ENCODE measurements at places on chromosomes 6 and 20.

DNA sequence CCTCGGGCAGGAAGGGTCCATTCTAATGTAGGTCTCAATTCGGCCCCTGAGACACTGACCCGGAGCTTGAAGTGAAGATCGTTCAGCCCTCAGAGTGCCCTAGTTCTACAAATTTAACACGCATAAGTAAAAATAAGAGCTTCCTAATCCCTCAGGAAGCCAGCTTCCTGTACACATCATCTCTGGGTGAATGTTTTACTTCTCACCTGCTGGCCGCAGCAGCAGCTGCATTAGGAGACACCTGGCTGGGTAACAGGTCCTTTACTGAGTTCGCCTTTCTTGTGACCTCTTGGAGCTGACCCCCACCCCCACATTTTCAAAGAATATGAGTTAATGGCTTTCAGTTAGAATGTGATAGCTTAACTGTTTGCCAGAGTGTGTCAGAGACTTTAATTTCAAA is 165.0 kb downstream of the SMOC2 start:
- no peak for DNase-seq

DNA sequence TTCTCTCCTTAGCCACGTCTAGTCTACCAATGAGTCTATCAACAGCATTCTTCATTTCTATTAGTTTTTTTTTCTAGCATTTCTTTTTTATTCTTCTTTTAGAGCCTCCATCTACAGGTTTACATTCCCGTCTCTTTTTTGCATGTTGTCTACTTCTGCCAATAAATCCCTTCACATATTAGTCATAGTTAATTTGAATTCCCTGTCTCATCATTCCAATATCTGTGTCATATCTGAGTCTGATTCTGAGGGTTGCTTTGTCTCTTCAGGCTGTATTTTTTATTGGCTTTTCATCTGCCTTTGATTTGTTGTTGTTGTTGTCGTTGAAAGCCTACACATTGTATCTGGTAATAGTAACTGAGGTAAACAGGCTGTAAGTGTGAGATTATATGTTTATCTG is 104.6 kb downstream of the HMGCLL1 start:
- no peak for DNase-seq

DNA sequence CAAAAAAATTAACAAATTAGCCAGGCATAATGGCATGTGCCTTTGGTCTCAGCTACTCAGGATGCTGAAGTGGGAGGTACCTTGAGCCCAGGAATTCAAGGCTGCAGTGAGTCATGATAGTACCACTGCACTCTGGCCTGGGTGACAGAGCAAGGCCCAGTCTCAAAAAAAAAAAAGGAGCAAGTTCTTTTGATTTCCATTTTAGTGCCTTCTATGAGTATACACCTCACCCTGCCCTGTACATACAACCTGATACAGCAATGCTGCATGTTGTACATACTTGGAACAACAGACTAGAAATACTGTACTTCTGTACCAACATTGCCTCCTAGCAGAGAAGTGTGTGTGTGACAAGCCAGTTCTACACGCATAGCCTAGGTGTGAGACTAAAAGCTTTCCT is 97.3 kb upstream of the CARMIL1 start:
- no peak for DNase-seq

DNA sequence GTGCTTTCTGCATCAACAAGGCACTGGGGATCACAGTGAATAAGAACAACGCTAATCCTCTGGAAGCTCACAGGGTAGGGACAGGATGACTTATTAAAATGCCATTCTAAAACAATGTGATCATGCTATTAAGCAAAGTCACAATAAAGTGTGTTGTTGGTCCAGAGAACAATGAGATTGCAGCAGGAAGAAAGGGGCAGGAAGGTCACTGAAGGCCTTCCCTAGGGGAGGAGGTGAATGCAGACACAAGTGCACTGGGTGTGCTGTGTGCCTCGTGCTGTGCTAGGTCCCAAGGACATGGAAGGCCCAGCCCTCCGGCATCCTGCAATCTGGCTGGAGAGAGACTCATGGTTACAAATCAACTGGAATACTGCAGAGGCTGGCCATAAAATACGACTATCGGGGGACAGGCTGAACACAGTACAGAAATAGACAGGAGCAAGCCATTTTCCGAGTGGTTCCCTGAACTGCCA is 55.7 kb downstream of the LYRM4 start:
- DNase-seq = no peak

- DNase-seq = no peak
Observed at GRCh38 chr6:153424719-153425400, 293.8 kb upstream of the RGS17 start.

DNA sequence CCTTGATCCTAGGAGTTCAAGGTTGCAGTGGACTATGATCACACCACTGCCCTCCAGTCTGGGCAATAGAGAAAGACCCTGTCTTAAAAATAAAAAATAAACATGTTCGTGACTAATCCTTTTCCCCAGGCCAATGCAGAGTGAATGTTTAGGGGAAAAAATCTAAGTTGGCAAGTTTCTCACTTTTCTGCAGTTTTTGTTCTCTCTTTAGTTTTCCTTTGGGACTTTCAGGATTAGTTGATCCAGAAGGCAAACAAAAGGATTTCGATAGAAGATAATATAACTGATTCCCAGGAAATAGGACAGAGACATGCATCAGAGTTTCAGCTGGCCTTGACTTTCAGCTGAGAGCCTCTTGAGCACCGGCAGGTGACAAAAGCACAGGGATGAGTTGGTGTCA is 53.3 kb downstream of the SOD2 start:
- DNase-seq = no peak

- DNase-seq = no peak
Observed at GRCh38 chr6:117491916-117492315, 9.4 kb downstream of the DCBLD1 start.

- no peak for DNase-seq
Observed at GRCh38 chr6:105884426-105884825, 201.7 kb upstream of the PRDM1 start.

- no peak for DNase-seq
Observed at GRCh38 chr6:154353626-154354025, 3.0 kb downstream of the IPCEF1 start.

GRCh38 chr6:80553071-80553740 is 446.7 kb downstream of the BCKDHB start:
- DNase-seq = no peak

DNA sequence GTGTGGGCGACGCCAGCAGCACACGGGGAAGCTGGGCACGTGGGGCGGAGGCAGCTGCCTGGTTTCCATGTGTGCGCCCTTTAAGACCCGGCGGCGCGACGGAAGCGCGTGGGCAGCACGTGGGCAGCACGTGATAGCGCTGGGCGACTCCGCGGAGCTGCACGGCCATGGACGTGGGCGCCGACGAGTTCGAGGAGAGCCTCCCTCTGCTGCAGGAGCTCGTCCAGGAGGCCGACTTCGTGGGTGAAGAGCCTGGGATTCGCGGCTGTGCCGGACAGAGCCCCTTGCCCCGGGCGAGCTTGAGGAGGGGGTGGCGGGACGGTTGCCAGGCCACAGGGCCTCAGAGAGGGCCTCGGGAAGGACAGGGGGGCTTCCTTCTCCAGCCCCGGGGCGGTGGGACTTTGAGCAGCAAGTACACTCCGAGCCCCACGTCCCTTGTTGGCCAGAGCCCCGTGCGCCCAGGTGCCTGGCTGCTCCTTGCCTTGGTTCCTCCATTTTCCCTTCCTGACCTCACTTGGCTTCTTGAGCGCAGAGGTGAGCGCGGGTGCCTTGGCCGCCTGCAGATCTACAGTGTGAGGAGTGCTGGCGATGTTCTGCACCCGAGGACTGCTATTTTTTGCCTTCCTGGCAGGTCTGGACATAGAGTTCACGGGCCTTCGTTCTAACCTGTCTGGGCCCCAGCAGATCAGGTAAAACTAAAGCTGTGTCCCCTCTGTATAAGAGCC is at the start of gene PNLDC1:
Gene PNLDC1 (plus strand): TSS at position 136 of the 725 bp plus-strand sequence. CDS start 32 bp downstream, at position 168.
- DNase-seq = no peak

GRCh38 chr20:64040231-64041039 is 4.5 kb downstream of the C20orf204 start:
- DNase-seq = no peak

GRCh38 chr6:116572162-116572561 is 858 bp downstream of the RWDD1 start:
- no peak for DNase-seq

- DNase-seq = no peak
Observed at GRCh38 chr20:46306743-46307138, 1.6 kb downstream of the CDH22 start.

DNA sequence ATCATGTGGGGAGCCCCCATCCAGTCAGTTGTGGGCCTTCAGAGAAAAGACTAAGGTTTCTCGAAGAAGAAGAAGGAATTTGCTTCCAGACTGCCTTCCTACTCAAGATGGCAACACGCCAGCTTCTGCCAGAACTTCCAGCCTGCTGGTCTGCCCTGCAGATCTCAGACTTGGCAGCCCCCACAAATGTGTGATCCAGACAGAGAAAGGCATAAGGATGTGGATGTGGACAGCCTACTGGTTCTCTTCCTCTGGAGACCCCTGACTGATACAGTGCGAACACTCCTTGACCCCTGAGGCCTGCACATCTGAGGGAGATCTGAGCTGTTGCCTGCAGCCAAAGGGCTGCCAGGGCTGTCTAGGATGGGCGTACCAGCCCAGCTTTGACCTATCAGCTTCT is 8.6 kb downstream of the GABRR1 start:
- no peak for DNase-seq

GRCh38 chr6:3888153-3888957 is 39.2 kb downstream of the FAM50B start:
- no peak for DNase-seq

DNA sequence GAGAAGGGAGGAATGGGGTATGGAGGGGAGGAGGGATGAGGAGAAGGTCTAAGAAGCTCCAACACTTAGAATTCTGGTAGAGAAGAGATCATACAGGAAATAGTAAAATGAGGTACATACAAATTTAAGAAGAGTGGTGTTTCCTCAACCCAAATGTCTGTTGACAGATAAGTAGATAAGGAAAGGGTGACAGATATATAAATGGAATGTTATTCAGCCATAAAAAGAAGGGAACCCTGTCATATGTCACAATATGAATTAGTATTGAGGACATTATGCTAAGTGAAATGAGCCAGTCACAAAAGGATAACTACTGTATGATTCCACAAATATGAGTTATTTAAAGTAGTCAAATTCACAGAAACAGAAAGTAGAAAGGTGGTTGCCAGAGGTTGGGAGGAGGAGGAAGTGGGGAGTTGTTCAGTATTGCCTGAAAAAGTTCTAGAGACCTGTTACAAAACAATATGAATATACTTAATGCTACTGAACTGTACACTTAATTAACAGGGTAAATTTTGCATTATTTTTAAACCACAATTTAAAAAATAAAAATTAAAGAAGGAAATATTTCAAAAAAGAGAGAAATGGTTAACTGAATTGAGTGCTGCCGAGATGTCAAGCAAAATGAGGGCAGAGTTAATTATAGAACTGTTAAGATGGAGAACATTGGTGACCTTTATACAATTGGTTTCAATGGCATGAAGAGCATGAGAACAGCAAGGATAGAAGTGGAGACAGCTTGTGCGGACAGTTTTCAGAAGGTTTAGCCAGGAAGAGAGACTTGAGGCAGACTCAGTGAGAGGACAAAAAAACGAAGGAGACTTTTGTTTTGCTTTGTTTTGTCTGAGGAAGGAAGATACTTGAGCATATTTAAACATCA is 47.6 kb upstream of the ADGRF4 start:
- no peak for DNase-seq

DNA sequence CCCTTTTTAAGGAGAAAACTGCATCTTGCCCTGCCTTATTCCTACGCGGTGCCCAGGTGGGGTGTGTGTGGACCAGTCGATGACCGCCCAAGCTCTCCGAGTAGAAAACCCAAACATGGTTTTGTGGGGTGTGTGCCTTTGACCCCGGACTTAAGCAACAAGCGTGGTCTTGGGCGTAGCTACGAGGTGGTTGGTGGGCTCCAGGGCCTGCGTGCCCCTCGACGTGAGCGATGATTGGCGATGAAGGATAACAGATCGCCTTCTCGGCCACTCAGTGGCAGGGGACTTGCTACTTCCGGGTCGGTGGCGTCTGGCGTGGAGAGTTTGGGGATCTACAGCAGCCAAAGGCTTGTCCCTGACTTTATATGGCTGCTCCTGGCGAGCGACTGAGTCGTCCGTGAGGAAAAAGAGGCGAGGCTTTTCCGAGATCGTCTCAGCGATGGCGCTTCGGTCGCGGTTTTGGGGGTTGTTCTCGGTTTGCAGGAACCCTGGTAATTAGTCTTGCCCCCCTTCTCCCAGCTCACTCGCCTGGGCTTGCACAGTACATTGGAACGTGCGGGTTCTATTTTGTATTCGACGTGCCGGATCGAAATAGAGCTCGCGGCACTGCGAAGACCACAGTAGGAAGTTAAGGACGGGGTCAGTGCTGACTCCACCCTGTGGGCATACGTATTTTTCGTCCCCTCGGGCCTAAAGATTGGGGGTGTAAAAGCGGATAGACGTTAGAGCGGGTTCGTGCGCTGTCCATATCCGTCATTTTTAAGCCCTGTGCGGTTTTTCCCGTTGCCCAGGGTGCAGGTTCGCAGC is at the start of gene MRPL18:
Gene MRPL18 (plus strand): TSS at position 319 of the 807 bp plus-strand sequence. CDS start 121 bp downstream, at position 440.
- DNase-seq = peak; percentile 75

GRCh38 chr20:19223640-19224039 is 11.2 kb downstream of the SLC24A3 start:
- DNase-seq = no peak

- no peak for DNase-seq
Observed at GRCh38 chr6:5878792-5879191, 127.9 kb downstream of the NRN1 start.

DNA sequence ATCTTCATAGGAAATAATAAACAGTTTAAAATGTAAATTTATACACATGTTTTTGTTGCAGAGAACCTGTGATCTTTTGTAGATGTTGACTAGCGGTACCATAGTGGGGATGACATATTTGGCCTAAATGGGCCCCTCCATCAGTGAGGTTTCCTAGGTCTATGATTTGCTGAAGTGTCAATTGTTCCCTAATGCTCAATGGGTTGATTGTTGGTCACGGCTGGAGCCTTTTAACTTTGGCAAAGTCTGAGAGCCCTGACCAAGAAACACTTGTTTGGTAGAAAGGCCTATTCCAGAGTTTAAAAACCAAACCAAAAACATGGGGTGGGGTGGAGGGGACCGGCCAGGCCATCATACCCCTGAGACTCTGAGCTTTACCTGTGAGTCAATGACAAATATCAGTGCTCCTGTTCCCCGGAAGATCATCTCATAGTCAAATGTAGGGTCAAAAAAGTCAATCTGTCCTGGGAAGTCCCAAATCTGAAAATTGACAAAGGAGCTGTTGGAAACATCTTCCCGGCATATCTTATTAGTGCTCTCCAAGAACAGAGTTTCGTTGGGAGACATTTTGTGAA is 25.1 kb downstream of the RRAGD start:
- DNase-seq = no peak

GRCh38 chr20:59579404-59580145 is 24.8 kb upstream of the PHACTR3 start:
- no peak for DNase-seq

Data from stimulated activated CD4-positive, alpha-beta T cell treated with anti-CD3 and anti-CD28 coated beads, Interleukin-15, amount 100 ng/mL, for 1 hour (primary cell).